ENCODE measurements at places on chromosomes 16 and 17.

GRCh38 chr16:68297908-68298307 lies 12.8 kb downstream of the SLC7A6OS start:
- no peaks in the 10 kb centered on the region for H3K27me3 ChIP-seq
- H3K27ac ChIP-seq = no peak overlapping the region
- peaks cover 14% of the 10 kb centered on the region for H3K4me1 ChIP-seq
- DNase-seq = no peak

GRCh38 chr16:2457946-2458345 lies 2.0 kb upstream of the TEDC2 start:
- peaks cover 18% of the 10 kb centered on the region for H3K4me1 ChIP-seq
- H3K36me3 ChIP-seq = peaks cover 35% of the 10 kb centered on the region
- H3K4me3 ChIP-seq = no peak overlapping the region
- no peaks in the 10 kb centered on the region for H3K27me3 ChIP-seq

DNA sequence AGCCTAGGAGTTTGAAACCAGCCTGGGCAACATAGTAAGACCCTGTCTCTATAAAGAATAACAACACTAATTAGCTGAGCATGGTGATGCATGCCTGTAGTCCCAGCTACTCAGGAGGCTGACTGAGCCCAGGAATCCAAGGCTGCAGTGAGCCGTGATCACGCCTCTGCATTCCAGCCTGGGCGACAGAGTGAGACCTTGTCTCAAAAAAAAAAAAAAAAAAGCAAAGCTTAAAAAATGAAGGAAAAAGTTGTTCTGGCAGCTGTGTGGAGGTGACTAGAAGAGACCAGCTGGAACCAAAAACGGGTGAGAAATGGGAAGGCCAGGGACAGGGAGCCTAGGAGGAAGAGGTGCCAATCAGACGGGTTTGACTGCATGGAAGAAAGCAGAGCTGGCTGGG lies 4.2 kb downstream of the BCL7C start:
- no peaks in the 10 kb centered on the region for H3K27me3 ChIP-seq
- no peak for DNase-seq
- H3K4me3 ChIP-seq = no peak overlapping the region
- H3K4me1 ChIP-seq = peaks cover 25% of the 10 kb centered on the region

DNA sequence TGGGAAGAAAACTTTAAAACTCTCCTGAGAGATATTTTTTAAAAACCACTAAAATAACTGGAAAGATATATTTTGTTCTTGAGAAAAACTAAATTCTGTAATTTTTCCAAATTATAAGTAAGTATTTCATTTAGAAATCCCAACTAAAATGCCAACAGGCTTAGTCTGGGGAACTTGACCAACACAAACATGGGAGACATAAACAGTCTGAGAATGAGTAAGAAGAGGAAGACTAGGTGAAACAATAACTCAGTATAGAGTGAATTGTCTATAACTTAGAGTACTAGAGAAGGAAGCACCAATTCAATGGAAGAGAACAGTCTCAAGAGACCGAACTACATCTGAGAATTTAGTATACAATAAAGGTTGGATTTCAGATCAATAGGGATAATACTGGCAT lies 2.9 kb downstream of the CMTM1 start:
- no peaks in the 10 kb centered on the region for H3K27me3 ChIP-seq
- H3K27ac ChIP-seq = no peak overlapping the region
- no peak overlapping the region for H3K4me3 ChIP-seq
- peaks cover 21% of the 10 kb centered on the region for H3K4me1 ChIP-seq

DNA sequence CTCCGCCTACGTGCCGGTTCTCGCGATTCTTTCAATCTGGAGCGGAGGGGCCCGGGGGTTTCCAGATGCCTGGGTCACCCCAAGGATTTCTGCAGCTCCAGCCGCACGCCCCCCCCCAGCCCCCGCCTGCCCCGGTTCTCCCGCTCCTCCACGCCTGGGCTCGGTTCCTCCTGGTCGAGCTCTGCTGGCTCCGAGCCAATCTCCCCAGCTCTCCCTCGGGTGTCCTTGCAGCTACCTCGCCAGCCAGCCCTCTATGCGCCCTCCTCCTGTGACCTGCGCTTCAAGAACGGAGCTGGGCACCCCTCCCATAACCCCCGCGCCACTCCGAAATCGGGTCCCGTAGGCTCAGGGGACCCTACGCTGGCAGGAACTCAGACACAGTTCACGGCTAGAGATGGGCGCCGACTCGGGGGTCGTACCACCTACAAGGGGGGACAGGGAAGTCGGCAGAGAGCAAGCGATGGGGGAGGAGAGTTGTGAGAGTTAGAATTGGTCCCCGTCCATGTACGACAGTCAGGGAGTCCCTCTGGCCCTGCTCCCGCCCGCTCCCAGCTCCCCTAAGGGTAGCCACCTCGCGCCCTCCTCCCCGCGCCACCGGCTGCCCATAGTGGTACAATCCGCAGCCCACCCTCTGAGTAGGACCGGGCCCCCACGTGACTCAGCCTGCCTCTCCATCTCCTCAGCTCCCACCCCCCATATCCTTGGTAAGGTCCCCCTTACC lies 961 bp downstream of the FGF11 start:
- peaks cover 20% of the 10 kb centered on the region for H3K36me3 ChIP-seq
- H3K4me3 ChIP-seq = peak overlapping the region; percentile 74
- H3K27ac ChIP-seq = no peak overlapping the region

- peaks cover 58% of the 10 kb centered on the region for H3K36me3 ChIP-seq
- no peak for DNase-seq
- no peak overlapping the region for H3K4me3 ChIP-seq
- H3K4me1 ChIP-seq = peaks cover 37% of the 10 kb centered on the region
These were observed 27.2 kb downstream of the ARHGAP27 start for GRCh38 chr17:45405250-45406086.

- H3K36me3 ChIP-seq = no peaks in the 10 kb centered on the region
- no peak overlapping the region for H3K27ac ChIP-seq
- peaks cover 16% of the 10 kb centered on the region for H3K4me1 ChIP-seq
- no peak overlapping the region for H3K4me3 ChIP-seq
- H3K27me3 ChIP-seq = peaks cover 12% of the 10 kb centered on the region
These were observed 78.6 kb downstream of the MYH13 start for GRCh38 chr17:10294180-10294579.

GRCh38 chr17:60224064-60224463 lies 74.3 kb downstream of the CA4 start:
- H3K27me3 ChIP-seq = no peaks in the 10 kb centered on the region
- no peak for DNase-seq
- peaks cover 12% of the 10 kb centered on the region for H3K36me3 ChIP-seq
- no peak overlapping the region for H3K27ac ChIP-seq
- H3K4me1 ChIP-seq = peaks cover 3% of the 10 kb centered on the region
- H3K4me3 ChIP-seq = no peak overlapping the region

DNA sequence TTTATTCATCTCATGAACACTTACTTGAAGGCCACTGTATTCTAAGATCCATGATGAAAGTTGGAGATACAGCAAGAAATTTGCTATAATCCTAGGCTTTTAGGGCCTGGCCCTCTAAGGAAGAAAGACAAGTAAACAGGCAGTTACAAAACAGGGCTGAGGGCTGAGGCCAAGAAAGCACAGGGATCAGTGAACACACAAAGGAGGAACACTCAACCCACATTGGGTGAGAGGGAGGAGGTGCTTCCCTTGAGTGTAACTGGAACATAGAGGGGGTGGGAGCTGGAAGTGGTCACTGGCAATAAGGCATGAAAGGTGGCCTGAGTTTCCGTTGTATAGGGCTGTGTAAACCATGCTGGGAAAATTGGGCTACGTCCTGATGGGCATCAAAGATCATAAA lies 112.2 kb downstream of the ZNF18 start:
- no peak overlapping the region for H3K4me3 ChIP-seq
- no peak for DNase-seq
- H3K27ac ChIP-seq = no peak overlapping the region
- H3K36me3 ChIP-seq = no peaks in the 10 kb centered on the region
- no peaks in the 10 kb centered on the region for H3K4me1 ChIP-seq

DNA sequence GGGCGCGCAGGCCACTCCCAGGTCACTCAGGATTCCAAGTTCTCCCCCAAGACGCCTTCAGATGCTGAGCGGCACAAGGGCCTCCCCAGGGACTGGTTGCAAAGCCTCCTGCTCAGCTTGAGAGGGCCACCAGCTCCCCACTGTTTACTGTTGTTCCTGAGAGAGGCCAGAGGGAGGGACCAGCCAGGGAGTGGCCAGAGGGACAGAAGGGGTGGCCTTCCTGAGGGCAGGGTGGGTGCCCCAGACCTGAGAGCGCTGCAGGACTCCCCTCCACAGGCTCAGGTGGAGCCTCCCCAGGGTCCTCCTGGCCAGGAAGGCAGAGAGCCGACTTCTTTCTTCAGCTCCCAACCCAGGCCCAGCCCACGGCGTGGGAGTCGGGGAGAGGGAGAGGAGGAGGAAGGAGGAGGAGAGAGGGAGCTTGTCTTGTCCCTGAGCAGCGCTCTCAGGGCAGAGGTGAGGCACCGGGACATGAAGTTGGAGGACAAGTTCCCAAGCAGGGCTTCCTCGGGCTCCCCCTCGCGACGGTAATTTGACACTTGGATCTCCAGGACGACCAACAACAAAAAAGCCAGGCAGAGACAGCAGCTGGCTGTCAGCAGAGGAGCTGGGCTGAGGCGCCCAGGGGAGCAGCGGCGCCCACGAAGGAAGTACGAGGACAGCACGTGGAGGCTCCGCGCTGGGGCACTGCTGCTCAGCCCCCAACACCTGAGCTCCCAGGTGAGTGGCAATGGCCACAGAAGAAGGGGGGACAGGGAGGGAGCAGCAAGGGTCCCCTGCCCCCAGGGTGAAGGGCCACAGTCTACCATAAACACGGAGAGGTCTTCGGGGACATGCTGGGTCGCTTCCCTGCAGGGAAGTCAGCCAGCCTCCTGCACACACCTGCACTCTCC lies 497 bp downstream of the SMIM5 start:
- peak; percentile 57 for DNase-seq
- no peak overlapping the region for H3K4me3 ChIP-seq
- H3K36me3 ChIP-seq = no peaks in the 10 kb centered on the region

DNA sequence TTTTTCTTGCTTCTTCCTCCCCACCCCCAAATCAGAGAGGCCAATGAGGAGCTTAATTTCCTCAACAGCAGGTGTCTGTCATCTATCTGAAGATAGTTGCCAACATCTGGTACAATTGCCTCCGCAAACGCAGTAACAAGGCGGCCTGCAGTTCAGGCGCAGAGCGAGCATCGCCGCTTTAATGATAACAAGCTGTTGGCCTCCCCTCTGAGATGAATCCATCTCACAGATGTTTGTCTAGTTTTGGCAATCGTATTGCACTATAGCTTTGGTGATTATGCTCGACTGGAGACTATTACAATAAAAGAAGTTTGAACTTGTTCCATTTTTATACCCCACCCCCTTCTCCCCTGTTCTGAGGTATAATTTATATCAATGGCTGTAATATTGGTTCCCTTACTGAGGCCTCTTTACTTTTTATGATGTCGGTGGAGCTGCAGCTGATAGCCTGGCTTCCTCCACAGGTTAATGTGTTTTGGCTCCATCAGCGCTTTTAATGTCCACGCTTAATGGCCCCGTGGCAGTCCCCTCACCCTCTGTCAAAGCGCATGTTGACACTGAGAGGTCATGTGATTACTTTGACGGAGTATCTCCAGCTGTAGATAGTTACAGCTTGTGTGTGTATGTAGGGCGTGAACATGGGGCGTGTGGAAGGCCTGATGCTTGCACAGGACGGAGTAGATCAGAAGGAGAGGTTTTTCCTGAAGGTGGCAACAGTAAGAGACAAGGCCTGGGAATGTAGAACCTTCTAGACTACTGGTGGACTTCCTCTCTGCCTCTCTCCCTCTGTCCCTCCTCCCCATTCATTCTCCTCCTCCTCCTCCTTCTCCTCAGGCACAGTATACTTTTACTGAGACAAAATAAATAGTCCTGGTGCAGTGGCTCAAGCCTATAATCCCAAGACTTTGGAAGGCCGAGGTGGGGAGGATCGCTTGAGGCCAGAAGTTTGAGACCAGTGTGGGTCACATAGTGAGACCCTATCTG lies 164.7 kb downstream of the MSI2 start:
- DNase-seq = no peak
- H3K27ac ChIP-seq = no peak overlapping the region
- H3K4me3 ChIP-seq = no peak overlapping the region
- peaks cover 31% of the 10 kb centered on the region for H3K4me1 ChIP-seq
- no peaks in the 10 kb centered on the region for H3K27me3 ChIP-seq
- peaks cover 18% of the 10 kb centered on the region for H3K36me3 ChIP-seq

DNA sequence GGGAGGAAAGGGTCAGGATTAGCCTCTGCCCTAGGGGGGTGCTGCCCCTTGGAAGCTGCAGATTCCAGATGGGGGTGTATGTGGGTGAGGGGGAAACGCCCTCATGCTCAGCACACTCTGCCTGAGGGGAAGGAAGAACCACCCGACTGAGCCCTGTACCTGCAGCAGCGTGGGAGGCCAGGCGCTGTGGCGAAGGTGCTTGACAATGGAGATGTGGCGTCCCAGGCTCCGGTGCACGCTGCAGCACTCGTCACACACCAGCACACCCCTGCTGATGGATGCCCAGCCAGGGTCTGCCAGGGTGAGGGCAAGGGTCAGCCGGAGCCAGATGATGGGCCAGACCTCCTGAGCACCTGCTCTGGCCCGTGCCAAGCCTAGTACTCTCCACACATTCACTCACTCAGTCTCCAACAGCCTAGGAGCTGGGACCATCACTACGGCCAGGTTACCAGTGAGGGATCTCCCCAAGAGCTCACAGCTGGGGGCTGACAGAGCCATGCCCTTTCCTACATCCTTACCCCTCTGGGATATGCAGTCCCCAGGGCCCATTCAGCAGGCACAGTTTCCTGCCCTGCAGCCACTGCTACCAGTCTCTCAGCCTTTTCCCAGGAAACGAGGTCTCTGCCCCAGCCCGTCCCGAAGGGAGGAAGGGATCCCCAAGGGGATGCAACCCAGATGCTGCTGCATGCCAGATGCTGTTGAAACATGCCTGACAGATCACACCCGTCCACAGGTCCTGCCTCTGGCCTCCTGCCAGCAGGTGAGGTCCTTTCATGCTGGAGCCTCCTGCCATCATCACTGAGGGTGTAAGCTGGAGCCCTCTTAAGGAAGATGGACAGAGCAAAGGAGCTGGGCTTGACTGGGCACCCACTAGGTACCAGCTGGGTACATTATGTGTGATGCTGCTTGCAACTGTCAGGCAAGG lies 5.9 kb downstream of the GIT1 start:
- peaks cover 57% of the 10 kb centered on the region for H3K4me1 ChIP-seq
- no peak overlapping the region for H3K4me3 ChIP-seq
- H3K27me3 ChIP-seq = no peaks in the 10 kb centered on the region
- DNase-seq = no peak

- no peak overlapping the region for H3K4me3 ChIP-seq
- H3K27me3 ChIP-seq = no peaks in the 10 kb centered on the region
- DNase-seq = no peak
- no peak overlapping the region for H3K27ac ChIP-seq
These were observed 24.0 kb upstream of the SSTR5 start for GRCh38 chr16:1048442-1049112.

GRCh38 chr16:12111223-12111622 lies 134.7 kb downstream of the SNX29 start:
- H3K4me1 ChIP-seq = no peaks in the 10 kb centered on the region
- no peaks in the 10 kb centered on the region for H3K27me3 ChIP-seq
- H3K27ac ChIP-seq = no peak overlapping the region
- no peak overlapping the region for H3K4me3 ChIP-seq
- no peak for DNase-seq

GRCh38 chr17:64384253-64385186 lies 6.1 kb downstream of the PECAM1 start:
- DNase-seq = no peak
- peaks cover 20% of the 10 kb centered on the region for H3K4me1 ChIP-seq
- H3K27ac ChIP-seq = no peak overlapping the region
- peaks cover 21% of the 10 kb centered on the region for H3K27me3 ChIP-seq

- H3K27me3 ChIP-seq = no peaks in the 10 kb centered on the region
- no peak for DNase-seq
- H3K27ac ChIP-seq = no peak overlapping the region
- peaks cover 6% of the 10 kb centered on the region for H3K4me1 ChIP-seq
These were observed 132.0 kb downstream of the BRIP1 start for GRCh38 chr17:61731330-61731729.
